ENCODE measurements at places on chromosomes 3 and 15. TPM values are rescaled to one million over a fixed set of nuclear protein-coding genes. Genes with fewer than 3 reads are reported as not detected.

Gene FBXW12
- not detected for total RNA-seq

Gene UQCC5
- total RNA-seq = 18.4 TPM

Gene UACA
- total RNA-seq = 38.9 TPM

Gene GNAI2
- 304 TPM for total RNA-seq

DNA sequence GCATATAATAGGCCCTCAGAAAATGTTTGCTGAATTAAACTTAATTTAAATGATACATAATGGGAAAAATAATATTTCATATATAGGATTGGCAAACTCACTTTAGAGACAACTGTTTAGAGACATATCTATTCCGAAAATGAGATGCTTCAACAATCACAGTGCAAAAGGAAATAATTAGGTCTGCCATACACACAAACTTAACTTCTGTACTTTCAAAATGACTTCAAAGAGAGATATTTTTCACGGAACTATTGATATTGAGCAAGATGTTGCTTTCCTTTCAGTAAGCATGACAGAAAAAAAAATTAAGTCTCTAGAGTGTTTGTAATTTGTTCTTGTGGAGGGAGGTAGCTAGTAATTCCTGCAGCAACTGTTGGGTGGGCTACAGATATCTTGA, 769.5 kb downstream of the TUSC7 start:
- no peak for DNase-seq

- DNase-seq = peak; percentile 78
These were observed 172.2 kb downstream of the ATP10A start for GRCh38 chr15:25690673-25691543.

- DNase-seq = no peak
These were observed 105.2 kb downstream of the FNDC3B start for GRCh38 chr3:172144601-172145000.

- DNase-seq = no peak
These were observed 363.4 kb upstream of the LRRC3B start for GRCh38 chr3:26259176-26259575.

DNA sequence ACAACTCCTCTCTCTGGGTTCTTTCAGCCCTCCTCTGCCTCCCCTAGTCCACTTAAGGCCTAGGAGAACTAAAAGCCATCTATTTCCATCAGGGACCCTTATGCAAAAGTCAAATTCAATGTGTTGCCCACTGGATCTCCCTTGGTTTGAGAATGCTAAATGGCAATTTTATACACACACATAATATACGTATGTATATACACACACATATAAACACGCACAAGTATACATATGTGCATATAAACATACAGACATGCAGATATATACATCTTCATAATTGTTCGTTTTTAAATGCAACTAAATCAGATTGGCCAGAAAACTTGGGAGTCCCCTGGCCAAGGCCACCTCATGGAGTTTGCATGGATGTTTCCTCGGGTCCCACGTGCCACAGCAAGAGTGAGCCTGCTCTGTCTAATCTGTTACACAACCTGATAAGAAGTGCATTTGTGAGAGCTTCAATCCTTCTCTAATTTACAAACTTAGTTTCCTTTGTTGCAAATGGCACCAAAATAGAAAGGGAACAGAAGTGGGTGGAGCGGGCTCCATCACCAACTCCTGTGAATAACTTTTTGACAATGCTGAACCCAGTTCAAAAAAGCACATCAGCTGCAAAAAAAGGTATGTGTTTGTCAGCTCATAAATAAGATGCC, 84.2 kb downstream of the FOXP1 start:
- no peak for DNase-seq

DNA sequence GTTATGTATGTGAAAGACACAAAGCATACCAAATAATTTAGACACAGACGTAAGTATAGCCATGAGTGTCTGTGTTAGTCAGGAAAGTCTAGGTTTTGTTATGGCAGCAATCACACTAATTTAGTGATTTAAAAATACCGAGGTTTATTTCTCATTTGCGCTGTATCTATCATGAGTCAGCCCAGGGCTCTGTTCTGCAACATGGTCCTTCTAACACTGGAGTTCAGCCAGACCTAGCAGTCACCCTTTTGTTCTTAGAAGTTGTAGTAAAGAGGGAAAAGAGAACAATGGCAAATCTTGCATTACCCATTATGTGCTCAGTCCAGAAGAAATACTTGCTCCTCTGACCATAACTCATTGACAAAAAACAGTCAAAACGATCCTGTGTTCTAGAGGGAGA, 311.5 kb downstream of the NLGN1 start:
- no peak for DNase-seq
